Lung (tissue), 17 donors: ENCODE measurements at places on chromosomes 13 and 19. TPM values are rescaled to one million over a fixed set of nuclear protein-coding genes. Genes with fewer than 3 reads are reported as not detected.

The RAB3A gene
- 6.7 TPM for total RNA-seq

The COL4A1 gene
- 1,051 TPM for total RNA-seq

The KASH5 gene
- total RNA-seq, result not detected

GRCh38 chr13:113652404-113653263 is 5.4 kb downstream of the ATP4B start:
- H3K27me3 ChIP-seq, result no peaks in the 10 kb centered on the region
- H3K4me1 ChIP-seq, result no peaks in the 10 kb centered on the region

DNA sequence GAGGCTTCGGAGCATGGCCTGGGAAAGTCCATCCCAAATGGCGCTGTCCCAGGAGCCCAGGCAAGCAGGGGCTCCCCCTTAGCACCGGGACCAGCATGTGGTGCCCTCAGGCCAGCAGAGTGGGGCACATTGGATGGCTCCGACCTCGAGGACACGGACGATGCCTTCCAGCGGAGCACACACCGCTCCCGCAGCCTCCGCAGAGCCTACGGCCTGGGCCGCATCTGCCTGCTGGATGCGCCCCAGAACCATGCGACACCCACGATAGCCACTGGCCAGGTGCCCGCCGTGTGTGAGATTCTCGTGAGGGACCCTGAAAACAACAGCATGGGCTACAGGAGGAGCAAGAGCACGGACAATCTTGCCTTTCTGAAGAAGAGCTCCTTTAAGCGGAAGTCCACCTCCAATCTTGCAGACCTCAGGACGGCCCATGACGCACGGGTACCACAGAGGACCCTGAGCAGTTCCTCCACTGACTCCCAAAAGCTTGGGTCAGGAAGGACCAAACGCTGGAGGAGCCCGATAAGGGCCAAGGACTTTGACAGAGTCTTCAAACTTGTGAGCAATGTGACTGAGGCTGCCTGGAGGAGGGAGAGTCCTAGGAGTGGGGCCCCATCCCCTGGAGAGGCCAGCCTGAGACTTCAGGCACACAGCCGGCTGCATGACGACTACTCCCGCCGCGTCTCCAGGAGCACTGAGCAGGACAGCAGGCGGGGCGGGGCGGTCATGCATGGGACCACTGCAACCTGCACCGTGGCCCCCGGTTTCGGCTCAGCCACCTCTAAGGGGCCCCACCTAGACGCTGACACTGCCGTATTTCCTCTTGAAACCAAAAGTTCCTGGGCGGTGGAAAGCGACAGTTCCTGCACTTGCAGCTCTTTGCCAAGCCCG is 63.1 kb downstream of the SPATA13 start:
- DNase-seq, result no peak
- H3K27me3 ChIP-seq, result no peaks in the 10 kb centered on the region
- peak overlapping the region; percentile 45 for H3K27ac ChIP-seq
- no peak overlapping the region for H3K4me3 ChIP-seq
- no peaks in the 10 kb centered on the region for H3K4me1 ChIP-seq
- H3K36me3 ChIP-seq, result peaks cover 13% of the 10 kb centered on the region
